Kidney (tissue), 22 donors: ENCODE measurements at places on chromosomes 6 and 20.

- DNase-seq: no peak
Observed at GRCh38 chr20:22453244-22454080, 130.9 kb downstream of the FOXA2 start.

- peak; percentile 55 for DNase-seq
Observed at GRCh38 chr6:149170564-149171452, 146.7 kb upstream of the TAB2 start.

DNA sequence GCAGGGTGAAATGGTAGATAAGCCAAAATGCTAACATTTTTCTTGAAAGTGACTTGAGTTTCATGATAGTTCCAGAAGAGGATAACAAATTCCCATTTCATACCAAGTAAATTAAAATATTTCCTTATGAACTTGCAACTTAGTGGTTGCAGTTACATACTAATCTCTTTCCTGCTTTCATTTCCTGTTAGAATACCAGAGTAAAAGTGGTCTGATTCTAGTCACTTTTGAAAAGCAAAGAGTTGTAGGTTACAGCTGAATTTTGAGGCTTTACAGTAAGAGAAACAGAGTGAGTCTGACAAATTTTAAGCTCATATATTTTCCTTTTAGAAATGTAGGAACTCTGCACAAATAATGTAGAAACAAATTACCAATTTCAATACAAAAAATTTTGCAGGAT, 117.4 kb downstream of the ZFAND3 start:
- DNase-seq: no peak

DNA sequence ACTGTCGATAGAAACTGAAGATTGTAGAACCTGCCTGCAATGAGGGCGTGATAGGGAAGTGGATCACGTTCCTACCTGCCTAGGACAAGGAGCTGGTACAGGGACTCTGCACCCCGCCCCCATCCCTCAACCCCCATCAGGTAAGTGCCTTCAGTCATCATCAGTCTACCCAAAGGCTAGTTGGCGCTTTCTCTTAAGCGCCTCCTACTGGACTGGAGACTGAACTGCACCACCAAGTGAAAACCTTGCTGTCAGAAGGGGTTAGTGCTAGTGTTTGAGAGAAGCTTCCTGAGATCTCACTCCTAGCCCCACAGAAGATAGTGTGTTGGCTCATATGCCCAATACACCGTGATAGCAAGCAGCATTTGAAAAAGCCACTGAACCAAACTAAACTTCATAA, 706.5 kb upstream of the MAN1A1 start:
- no peak for DNase-seq

GRCh38 chr6:105485456-105485855, 82.6 kb upstream of the PREP start:
- no peak for DNase-seq

- DNase-seq: no peak
Observed at GRCh38 chr6:46235242-46235641, 64.5 kb upstream of the ENPP5 start.

DNA sequence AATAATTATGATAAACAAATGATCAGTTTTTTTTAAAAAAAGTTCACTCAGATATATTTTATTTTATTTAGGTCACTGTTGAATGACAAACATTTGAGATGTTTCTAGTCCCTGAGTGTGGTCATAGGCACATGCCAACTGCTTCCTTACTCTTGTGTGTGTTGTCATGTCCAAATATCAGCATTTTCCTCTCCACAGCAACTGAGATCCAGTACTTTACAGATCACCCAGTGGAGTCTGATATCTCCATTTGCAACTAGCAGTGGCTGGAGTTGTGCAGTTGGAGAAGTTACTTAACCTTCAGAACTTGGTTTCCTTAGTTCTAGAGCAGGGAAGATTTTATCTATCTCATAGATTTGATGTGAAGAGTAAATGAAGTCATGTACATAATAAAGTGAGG, 101.3 kb downstream of the MYB start:
- DNase-seq: no peak

DNA sequence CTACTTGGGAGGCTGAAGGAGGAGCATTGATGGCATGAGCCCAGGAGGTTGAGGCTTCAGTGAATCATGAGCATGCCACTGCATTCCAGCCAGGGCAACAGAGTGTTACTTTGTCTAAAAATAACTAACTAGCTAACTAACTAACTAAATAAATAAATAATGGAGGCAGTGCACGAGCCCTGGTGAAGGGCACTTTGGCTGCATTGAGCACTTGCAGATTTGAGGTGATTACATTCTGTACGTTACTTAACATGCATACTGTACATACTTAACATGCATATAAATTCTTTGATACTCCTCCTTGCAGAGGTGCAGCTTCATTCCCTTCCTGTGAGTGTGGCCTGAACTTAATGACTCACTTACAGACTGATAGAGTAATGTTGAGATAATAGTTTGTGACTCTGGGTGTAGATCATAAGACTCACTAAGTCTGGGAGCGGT, 10.7 kb downstream of the HLA-A start:
- DNase-seq: no peak

GRCh38 chr6:108565893-108566292, 5.2 kb downstream of the FOXO3 start:
- DNase-seq: no peak

GRCh38 chr6:68252632-68253031, 382.4 kb upstream of the ADGRB3 start:
- DNase-seq: no peak

- no peak for DNase-seq
Observed at GRCh38 chr6:52016915-52017748, 70.3 kb downstream of the PKHD1 start.

- peak; percentile 64 for DNase-seq
Observed at GRCh38 chr20:41738604-41739206, 120.5 kb upstream of the CHD6 start.

GRCh38 chr6:50842861-50843384, 24.3 kb downstream of the TFAP2B start:
- DNase-seq: no peak

GRCh38 chr6:52423448-52423847, 3.3 kb downstream of the EFHC1 start:
- no peak for DNase-seq

- DNase-seq: no peak
Observed at GRCh38 chr6:125985979-125986300, 400 bp upstream of the TRMT11 start.

- DNase-seq: peak; percentile 97
Observed at GRCh38 chr6:26234421-26235301, 130.3 kb upstream of the BTN3A2 start.
